PC-9 (cell line): ENCODE measurements at places on chromosomes 16 and 17. TPM values are rescaled to one million over a fixed set of nuclear protein-coding genes. Genes with fewer than 3 reads are reported as not detected.

- peak; percentile 60 for DNase-seq
Measured at GRCh38 chr16:57394444-57394843, 10.1 kb upstream of the CCL17 start.

The ABCC3 gene
- 221 and 273 TPM in 2 replicates for total RNA-seq

GRCh38 chr16:87170310-87170709 is 146.9 kb downstream of the C16orf95 start:
- DNase-seq = no peak

The EME1 gene
- total RNA-seq = 18.2 and 21.0 TPM in 2 replicates

GRCh38 chr17:50641357-50641756 is 6.7 kb downstream of the ABCC3 start:
- no peak for DNase-seq

- no peak for DNase-seq
Measured at GRCh38 chr16:67673712-67674580, 7.3 kb downstream of the C16orf86 start.

The ANKRD13B gene
- total RNA-seq = 28.4 and 43.2 TPM in 2 replicates

DNA sequence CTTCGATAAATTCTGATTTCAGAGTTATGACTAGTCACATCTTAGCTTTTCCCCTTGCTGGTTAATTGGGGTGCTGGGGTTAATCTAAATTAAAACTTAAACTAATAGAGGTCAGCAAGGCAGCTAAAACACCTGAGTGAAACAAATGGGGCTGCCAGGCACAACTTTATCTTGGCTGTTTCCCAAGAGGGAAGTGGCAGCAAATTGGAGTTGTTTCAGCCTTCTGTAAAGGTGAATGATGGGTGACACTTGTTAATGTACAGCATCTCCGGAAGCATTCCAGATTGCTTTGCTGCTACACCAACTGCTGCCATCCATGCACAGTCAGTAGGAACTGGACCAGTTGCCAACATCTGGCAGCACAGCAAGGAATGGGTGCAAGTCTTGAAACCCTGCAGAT is 43.9 kb downstream of the AATF start:
- DNase-seq = no peak

DNA sequence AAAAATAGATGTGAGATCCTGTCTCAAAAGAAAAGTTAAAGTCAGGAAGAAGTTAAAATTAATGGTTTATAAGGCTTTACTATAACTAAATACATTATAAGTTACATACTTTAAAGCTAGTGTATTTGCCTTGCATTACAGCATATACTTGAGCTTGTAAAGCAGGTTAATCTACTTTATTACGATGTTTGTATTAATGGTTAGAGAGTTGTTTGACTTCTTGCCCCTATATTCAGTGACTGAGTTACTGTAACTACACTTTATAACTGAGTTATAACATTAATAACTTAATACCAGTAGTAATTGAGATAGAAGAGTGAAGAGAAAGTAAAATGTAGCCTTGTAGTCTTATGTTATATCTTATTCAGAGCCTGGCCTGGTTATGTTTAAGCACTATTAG is 22.9 kb downstream of the CLTC start:
- no peak for DNase-seq

- no peak for DNase-seq
Measured at GRCh38 chr16:24010440-24011089, 174.8 kb downstream of the PRKCB start.

DNA sequence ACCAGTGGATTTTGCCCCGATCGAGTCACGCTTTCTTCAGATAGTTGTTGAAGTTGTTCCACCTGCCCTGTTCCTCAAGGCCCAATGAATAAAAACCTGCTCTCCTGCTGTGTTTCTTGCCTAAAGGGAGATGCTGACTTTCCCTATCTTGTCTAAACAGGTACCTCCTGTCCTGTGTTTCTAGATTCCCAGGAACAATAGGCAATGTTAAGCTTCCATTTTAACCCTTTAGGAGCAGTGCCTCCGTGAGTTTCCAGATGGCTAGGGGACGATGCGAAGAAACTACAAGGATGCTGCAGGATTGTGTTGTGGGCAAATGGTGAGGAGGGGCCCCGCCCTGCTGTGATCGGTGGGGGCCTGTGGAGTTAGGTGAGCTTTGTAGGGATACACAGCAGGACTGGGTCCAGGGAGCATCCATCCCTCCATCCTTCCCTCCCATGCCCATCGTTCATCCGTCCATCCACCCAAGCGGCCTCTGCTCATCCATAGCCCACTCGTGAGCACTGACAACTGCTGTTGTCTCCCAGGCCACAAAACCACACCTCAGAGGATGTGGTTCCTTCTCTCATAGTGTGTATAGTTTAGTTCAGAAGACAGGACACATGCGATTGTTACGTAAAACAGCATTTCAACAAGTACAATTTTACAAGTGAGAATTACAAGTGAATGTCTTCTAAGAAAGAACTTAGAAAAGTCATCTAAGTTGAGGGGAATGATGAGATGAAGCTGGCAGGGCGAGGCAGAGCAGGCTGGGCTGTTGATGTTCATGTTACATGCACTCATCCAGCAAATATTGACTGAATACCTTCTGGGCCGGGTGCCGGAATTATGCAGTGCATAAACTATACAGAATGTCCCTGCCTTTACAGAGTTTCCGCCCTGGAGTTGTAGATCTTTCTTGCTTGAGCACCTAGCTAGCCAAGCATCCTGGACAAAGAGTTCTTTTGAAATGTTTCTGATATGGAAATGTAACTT is 5.2 kb downstream of the ARSG start:
- no peak for DNase-seq

The KRT33A gene
- not detected in 2 replicates for total RNA-seq

The CPHXL2 gene
- total RNA-seq = not detected in 2 replicates

The MYH3 gene
- total RNA-seq = 0.07 and 1.1 TPM in 2 replicates

DNA sequence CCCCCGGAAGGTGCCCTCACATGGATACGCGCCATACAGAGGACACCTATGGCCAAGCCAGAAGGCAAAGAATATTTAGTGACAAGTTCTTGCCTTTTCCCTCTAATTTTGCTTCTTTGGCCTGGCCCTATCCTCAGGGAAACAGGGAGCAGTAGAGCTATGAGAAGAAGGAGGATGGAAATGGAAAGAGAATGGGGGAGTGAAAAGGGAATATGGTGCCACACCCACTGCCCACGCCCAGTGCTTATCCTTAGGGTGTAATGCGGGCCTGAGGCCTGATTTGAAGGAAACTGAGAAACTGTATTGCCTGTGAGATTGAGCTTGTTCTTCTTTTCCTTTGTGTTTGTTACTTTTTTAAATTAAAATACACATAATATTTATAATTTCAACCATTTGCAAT is 255.1 kb downstream of the HS3ST3A1 start:
- no peak for DNase-seq

GRCh38 chr16:85523602-85524364 is 89.3 kb upstream of the GSE1 start:
- peak; percentile 74 for DNase-seq

DNA sequence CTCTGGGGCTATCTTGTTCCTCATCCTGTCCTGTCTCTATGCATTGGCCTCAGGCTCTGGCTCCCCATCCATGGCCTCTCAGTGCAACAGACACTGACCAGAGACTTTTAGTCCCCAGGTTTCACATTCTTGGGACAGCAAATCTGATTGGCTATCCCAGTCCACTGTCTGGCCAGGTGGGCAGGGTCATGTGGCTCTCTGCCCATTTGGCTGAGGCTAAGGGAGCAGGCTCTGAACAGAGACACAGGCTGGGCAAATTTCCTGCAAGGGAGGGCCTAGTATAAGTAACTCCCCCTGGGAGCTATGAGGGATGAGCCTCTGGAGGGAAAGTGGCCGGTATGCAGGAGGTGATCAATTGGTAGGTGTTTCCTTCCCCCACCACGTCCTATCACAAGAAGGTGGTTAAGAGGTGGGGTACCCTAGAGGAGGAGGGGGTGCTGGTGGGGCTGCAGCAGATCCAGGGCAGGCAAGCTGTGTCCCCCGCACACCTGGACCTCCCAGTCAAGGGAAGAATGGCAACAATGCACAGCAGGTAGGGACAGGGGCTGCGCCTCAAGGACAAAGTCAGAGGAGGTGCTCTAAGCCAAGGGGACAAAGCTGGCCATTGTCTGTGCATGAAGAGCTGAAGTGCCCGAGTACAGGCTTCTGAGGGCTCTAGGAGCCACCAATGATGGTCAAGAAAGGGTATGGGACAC is 13.2 kb downstream of the XYLT2 start:
- no peak for DNase-seq

The NEURL4 gene
- total RNA-seq = 46.5 and 57.9 TPM in 2 replicates

- no peak for DNase-seq
Measured at GRCh38 chr17:81959362-81960129, 1.4 kb downstream of the NOTUM start.

The TEN1 gene
- total RNA-seq = 19.6 and 22.7 TPM in 2 replicates

- no peak for DNase-seq
Measured at GRCh38 chr16:3951861-3952736, 71.6 kb upstream of the CREBBP start.

GRCh38 chr17:2724784-2725164 is 13.2 kb upstream of the CLUH start:
- no peak for DNase-seq

GRCh38 chr17:39763051-39763820 is 25.5 kb downstream of the GRB7 start:
- no peak for DNase-seq

The GJD3 gene
- total RNA-seq = not detected in 2 replicates

- DNase-seq = no peak
Measured at GRCh38 chr17:71987634-71988033, 133.2 kb upstream of the SOX9 start.

GRCh38 chr17:77594416-77595209 is 363.9 kb upstream of the TNRC6C start:
- DNase-seq = no peak

DNA sequence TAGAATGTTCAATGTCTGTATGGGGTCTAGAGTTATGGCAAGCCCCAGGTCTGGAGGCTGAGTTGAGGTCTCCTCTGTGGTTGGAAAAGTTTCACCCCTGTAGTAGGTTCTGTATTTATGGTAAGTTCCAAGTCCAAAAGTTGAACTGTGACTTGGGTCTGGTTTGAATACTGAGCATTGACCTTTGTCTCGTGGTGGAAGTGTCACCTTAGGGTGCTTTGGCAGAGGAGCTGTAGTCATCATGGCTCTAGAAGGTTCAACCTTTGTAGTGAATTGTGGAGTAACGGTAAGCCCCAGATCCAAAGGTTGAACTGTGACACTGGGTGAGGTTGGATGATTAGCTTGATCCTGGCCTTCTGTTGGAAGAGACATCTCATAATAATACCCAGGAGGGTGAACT is 17.6 kb downstream of the RDM1 start:
- DNase-seq = no peak

The CDH15 gene
- total RNA-seq = not detected in 2 replicates

The ENPP7 gene
- total RNA-seq = not detected in 2 replicates

GRCh38 chr17:75371981-75372380 is 33.5 kb downstream of the GRB2 start:
- no peak for DNase-seq

- DNase-seq = peak; percentile 51
Measured at GRCh38 chr17:74380086-74380958, 13.0 kb downstream of the GPR142 start.

- DNase-seq = no peak
Measured at GRCh38 chr16:24189941-24190340, 66.2 kb upstream of the CACNG3 start.
